Prostate gland (tissue), 2 donors: ENCODE measurements at places on chromosomes 7 and 10. TPM values are rescaled to one million over a fixed set of nuclear protein-coding genes. Genes with fewer than 3 reads are reported as not detected.

DNA sequence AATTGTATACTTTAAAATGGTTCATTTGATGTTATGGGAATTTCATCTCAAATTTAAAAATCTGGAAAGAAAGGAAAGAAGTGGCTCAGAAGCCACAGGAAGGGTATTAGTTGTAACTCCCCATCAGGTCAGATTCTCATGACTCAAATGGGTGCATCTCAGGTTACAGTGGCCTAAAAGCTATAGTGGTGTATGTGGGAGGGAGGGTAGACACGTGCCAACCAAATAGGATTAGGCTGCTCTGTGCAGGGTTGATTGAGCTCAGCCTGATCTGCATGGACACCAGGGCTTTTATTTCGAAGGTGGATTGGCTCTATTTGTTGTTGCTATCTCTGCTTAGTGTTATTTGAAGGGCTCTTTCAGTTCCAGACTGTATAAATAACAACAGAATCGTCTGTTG lies 121.5 kb upstream of the PRR15 start:
- DNase-seq = no peak
- H3K4me1 ChIP-seq = no peaks in the 10 kb centered on the region
- H3K4me3 ChIP-seq = no peak overlapping the region
- H3K27ac ChIP-seq = no peak overlapping the region
- H3K36me3 ChIP-seq = no peaks in the 10 kb centered on the region
- H3K27me3 ChIP-seq = no peaks in the 10 kb centered on the region

DNA sequence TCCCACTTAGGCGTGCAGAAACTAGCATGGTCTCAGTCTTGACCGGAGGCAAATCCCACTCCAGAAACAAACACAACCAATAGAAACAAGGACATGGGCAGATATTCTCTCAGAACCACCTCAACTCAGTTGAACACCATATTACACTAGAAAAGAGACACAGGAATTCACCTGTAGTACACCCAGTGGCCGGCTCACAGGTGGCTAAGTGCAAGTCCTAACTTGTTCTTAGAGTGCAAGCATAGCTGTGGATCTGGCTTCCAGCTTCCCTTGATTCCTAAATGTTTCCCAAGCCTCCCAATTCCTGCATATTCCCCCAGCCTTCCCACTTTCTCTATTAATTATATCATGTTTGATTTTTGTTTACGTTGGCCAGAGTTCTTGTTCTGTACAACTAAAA lies 164.4 kb downstream of the TPK1 start:
- H3K27ac ChIP-seq = no peak overlapping the region
- DNase-seq = no peak
- H3K27me3 ChIP-seq = no peaks in the 10 kb centered on the region
- H3K4me3 ChIP-seq = no peak overlapping the region

DNA sequence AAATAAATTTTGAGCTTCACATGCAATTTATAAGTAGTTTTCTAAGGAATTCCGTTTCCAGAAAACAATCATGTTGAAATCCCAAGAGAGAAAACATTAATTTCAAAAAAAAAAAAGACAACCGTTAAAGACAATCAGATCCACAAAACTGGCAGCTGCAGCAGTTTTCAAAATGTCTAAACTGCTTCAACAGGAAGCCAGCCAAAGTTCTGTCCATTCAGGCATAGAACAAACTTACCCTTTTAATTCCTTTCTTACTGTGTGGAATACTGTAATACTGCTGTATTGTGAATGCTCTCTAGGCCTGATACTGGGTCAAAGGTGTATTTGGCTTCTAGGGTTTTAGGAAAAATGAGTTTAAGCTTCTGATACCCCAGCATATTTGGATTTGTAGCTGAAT lies 31.6 kb downstream of the HOXA1 start:
- H3K4me1 ChIP-seq = no peaks in the 10 kb centered on the region
- no peak for DNase-seq
- no peaks in the 10 kb centered on the region for H3K36me3 ChIP-seq
- H3K27ac ChIP-seq = no peak overlapping the region

DNA sequence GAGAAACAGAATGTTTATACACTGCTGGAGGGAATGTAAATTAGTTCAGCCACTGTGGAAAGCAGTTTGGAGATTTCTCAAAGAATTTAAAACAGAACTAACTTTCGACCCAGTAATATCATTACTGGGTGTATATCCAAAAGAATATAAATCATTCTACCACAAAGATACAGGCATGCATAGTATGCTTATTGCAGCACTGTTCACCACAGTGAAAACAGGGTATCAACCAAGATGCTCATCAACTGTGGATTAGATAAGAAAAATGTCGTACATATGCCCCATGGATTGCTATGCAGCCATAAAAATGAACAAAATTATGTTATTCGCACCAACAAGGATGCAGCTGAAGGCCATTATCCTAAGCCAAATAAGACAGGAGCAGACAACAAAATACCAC lies 343.1 kb upstream of the KCND2 start:
- no peaks in the 10 kb centered on the region for H3K27me3 ChIP-seq
- H3K36me3 ChIP-seq = no peaks in the 10 kb centered on the region
- H3K27ac ChIP-seq = no peak overlapping the region
- H3K4me3 ChIP-seq = no peak overlapping the region
- H3K4me1 ChIP-seq = no peaks in the 10 kb centered on the region
- no peak for DNase-seq

- no peaks in the 10 kb centered on the region for H3K36me3 ChIP-seq
- DNase-seq = no peak
- H3K4me3 ChIP-seq = no peak overlapping the region
Observed at GRCh38 chr10:113292743-113293142, 260.1 kb upstream of the HABP2 start.

The GDF2 gene
- not detected for total RNA-seq

The ZMYND11 gene
- total RNA-seq = 66.6 TPM

The CLRN3 gene
- not detected for total RNA-seq
